ENCODE measurements at places on chromosomes 1 and 21. TPM values are rescaled to one million over a fixed set of nuclear protein-coding genes. Genes with fewer than 3 reads are reported as not detected.
A peak's percentile ranks its signal among the peaks of the same experiment; 100 is the strongest.

- DNase-seq: peak; percentile 57
Measured at GRCh38 chr1:54249819-54250435, 50.0 kb downstream of the MRPL37 start.

GRCh38 chr1:171676823-171677222 is 24.3 kb upstream of the MYOC start:
- DNase-seq: no peak

DNA sequence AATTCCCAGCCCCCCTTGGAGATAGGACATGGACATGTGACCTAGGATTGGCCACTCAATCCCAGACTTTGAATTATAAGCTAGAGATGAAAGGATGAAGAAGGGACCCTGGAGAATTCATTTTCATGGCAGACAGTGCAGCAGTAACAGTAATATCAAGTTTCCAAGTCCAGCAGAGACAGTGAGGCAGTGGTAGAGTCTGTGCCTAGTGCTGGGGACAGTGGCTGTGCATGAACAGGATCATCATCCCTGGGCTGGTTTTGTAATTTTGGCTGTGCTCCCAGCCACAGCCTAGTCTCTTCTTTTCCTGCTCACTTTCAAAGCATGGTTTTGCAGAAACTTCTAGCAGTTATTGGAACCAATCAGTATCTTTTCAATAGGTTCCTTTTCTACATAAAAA is 29.6 kb upstream of the CD84 start:
- no peak for DNase-seq

DNA sequence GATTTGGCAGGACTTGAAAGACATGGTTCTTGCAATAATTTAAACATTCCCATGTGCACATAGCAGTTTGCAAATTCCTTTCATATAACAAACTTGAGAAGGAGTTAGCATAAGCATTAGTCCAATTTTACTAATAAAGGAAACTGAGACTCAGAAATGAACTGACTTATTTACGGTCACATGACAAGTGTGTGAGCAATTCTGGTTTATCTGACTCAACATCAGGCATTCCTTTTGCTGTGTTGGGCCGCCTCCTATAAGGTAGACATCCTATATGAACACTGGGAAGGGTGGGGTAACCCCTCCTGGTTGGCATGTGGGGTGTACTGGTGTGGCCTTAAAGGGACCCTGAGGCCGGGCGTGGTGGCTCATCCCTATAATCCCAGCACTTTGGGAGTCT is 8.5 kb upstream of the CPT2 start:
- DNase-seq: no peak

- DNase-seq: no peak
Measured at GRCh38 chr1:226457307-226457712, 49.4 kb upstream of the PARP1 start.

- DNase-seq: no peak
Measured at GRCh38 chr21:33857846-33858666, 57.5 kb downstream of the ATP5PO start.

DNA sequence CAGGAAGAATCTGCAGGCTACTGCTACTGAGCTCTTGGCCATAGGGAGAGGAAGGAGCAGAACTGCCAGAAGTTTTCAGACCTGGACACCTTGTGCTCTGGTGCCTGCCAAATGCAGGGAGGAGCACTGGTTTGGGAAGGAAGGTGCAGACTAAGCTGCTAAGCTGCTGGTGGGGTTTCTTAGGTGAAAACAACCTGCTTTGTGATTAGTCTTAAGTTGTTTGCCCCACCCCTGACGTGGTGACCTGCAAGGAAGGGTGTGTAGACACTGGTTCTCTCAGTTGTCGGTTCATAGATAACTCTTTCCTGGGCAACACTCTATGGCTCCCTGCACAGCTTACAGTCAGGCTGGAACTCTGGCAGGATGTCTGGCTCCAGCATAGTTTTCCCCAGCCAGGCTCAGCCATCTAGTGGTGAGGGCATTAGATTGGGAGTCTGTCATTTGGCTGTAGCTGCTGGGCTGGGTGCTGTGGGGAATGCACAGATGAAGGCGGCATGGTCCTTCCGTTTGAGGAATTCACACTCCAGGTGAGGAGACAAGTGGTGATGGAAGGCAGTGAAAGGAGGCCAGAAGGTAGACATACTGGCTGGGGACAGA is 10.3 kb upstream of the S100A10 start:
- DNase-seq: no peak

DNA sequence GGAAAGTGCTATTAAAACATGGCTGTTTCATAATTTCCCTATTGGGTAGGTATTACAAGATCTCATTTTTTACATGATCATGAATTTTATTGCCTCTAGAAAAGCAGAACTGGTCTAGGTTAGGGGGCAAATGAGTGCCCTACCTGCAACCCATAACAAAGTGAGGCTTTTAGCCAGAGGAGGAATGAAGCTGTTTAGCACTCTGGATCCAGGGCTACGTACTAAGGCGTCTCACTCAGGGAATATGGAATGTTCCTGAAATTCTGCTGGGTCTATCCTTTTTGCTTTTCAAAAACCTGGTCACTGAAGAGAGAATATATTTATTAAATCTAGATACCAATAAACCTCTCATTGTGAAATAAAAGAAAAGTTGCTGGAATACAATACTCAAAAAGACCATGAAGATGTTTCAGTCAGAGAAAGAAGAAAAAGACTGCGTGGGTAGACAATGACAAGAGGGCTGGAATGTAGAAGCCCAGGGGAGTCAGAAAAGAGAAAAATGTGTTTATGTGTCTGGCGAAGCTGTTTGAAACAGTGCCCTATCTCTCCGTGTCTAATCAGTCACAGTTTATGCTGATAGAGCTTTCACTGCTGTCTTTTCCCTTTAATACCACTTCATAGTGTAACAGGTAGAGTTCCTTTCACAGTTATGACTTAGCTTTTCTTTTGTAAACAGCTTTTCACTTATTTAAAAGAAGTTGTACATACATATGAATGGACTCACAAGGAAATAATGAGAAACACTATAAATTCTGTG is 25.0 kb upstream of the SYDE2 start:
- peak; percentile 15 for DNase-seq

GRCh38 chr1:193677874-193678273 is 491.5 kb upstream of the B3GALT2 start:
- no peak for DNase-seq

GRCh38 chr1:43572538-43572937 is 41.9 kb downstream of the PTPRF start:
- no peak for DNase-seq

DNA sequence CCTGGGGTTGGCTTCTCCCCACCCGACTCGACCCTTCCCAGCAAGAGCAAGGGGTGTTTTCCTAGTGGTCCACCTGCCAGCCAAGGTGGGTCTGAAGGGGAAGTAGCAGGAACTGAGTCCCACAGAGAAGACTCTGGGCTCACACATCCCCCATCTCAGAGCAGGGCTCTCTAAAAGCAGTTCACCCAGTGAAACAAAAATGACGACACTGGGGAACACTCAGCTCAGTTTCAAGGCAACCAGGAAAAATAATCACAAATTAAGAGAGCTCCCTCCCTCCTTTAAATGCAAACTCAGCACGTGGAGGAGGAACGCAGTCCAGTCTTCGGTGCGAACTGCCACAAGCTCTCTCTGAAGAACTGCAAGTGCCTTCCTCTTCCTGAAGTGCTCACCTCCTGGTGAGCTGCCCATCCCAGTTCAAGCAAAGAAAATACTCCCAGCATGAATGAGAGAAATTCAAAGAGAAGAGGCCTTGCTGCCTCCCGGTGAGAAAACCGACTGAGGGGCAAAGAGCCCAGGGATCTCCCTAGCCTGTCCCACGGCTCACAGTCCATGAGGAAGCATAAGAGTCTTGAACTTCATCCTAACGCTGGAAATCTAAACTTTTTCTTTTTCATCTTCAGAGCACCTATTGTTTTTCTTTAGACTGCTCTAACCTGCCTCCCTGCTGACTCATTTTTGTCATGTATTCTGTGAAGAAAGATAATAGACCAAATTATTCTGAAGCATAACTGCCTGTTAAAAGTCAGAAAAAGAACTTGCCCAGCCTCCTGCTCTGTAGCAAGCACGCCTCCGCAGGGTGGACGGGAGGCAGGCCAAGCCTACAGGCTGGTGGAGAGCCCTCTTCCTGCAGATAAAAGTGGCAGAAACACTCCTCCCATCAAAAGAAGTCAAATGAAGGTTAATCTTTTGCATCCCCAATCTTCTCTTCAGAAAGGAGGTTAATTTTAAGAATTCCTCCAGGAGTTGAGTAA is 281.4 kb downstream of the HHIPL2 start:
- DNase-seq: peak; percentile 31

DNA sequence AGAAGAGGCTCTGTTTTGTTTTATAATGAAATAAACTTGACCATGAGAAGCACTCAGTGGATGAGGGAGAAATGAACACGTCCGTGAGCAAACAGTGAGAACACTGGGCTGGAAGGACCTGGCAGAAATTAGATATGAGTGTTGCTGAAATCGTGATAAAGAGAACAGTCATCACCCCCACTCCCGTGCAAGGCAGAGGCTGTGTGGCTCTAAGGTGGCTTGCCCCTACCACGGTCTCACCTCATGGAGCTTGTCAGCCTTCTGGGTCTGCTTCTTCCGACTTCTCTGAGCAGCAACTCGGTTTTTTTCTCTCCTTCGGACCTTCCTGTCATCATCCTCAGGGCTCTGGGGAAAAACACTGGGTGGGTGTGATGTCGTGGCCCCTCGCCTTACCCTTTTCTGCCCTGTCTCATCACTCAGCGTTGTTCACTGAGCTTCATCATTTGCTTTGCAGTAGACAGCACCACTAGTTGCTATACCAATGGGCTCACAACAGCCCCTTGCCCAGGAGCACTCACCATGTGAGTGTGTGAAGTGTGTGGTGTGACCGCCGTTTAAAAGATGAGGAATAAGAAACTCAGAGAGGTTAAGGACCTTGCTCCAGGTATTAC is 2.8 kb downstream of the BATF3 start:
- no peak for DNase-seq

DNA sequence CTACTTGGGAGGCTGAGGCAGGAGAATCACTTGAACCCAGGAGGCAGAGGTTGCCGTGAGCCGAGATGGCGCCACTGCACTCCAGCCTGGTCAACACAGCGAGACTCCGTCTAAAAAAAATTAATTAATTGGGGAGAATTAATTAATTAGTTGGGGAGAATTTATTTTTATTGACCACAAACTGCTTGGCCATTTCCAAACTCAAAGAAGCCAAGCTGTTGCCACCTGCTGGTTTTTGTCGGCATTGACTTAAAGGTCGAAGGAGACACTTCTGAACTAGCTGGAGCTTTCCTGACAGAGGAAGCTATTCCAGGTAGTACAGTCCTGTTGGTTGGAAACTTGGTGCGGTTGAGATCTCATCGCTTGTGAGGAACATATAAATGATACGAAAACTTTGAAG is 13.1 kb downstream of the MAP1LC3C start:
- DNase-seq: peak; percentile 47

Gene HES2
- 1.3 TPM for total RNA-seq

Gene PGLYRP3
- not detected for total RNA-seq

- DNase-seq: no peak
Measured at GRCh38 chr1:190615818-190616217, 138.2 kb upstream of the BRINP3 start.

DNA sequence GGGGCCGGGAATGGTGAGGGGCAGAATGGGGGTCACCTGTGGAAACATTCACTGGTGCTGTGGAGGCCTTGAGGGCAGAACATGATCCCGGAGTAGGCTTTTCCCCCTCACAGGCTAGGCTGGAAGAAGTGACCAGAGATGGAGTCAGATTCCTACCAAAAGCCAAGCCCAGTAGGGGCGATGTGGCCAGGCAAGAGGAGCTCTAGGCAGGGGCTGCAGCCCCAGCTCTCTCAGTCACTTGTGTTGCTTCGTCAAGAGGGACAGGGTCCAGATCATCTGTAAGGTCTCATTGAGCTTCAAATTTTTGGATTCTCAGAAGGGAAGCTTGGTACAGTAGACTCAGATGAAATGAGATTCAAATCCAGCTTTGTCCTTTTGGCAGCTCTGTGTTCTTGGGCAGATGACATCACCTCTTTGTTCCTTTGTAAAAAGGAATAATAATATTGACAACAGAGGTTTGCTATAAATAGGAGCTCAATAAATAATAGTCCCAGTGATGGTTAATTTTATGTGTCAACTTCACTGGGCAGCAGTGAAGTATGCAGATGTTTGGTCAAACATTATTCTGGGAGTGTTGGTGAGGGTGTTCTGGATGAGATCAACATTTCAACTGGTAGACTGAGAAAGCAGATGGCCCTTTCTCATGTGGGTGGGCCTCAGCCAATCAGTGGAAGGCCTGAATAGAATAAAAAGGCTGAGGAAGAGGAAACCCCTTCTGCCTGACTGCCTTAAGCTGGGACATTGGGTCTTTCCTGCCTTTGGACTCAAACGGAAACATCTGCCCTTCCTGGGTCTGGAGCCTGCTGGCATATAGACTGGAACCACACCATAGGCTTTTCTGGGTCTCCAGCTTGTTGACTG is 324.7 kb upstream of the USP24 start:
- no peak for DNase-seq

Gene SH3BGR
- total RNA-seq: 4.0 TPM

GRCh38 chr1:6011161-6011945 is 19.1 kb upstream of the NPHP4 start:
- DNase-seq: no peak

Gene SPRR2B
- not detected for total RNA-seq

Gene OPTC
- not detected for total RNA-seq

Gene LRIG2
- total RNA-seq: 17.4 TPM

- DNase-seq: no peak
Measured at GRCh38 chr1:153659656-153660055, 1.2 kb downstream of the SNAPIN start.

DNA sequence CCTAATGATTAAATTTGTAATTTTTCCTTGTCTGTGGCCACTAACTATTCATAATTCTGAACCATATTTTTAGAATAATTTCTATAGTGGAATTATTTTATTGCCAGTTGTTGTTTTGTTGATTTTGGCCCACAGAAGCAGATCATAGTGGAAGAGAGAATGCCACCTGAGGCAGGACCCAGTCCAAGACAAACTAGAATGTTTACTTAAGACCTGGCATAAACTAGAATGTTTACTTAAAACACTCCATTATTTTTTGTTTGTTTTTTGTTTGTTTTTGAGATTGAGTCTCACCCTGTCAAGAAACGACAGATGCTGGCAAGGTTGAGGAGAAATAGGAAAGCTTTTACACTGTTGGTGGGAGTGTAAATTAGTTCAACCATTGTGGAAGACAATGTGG is 310.2 kb downstream of the MRPL39 start:
- no peak for DNase-seq

- DNase-seq: no peak
Measured at GRCh38 chr1:102105931-102106550, 109.3 kb upstream of the OLFM3 start.

DNA sequence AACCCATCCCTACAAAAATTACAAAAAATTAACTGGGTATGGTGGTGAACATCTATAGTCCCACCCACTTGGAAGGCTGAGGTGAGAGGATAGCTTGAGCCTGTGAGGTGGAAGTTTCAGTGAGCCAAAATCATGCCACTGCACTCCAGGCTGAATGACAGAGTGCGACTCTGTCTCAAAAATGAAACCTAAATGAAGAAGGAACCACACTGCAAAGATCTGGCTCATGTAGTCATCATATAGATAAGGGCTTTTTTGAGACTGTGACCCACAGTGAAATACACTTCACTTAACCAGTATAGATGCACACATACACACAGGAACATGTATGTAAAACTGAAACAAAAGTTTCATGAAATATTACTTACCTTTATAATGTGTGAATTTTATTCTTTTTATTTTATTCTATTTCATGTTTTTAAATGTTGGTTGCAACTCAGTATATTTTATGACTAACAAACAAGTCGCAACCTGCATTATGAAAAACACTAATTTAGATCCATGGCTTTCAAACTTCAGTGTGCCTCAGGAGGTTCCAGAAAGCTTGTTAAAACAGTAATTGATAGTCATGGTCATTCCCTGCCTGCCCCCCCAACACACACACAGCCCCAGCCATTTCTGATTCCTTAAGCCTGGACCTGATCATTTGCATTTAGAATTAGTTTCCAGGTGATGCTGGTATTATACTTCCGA is 189.5 kb downstream of the PATJ start:
- DNase-seq: no peak

Gene SLAMF7
- 13.9 TPM for total RNA-seq
